Common myeloid progenitor, CD34-positive (primary cell): ENCODE measurements at places on chromosomes 5 and 9.

GRCh38 chr9:17057729-17058128 lies 77.1 kb upstream of the CNTLN start:
- no peak for DNase-seq

DNA sequence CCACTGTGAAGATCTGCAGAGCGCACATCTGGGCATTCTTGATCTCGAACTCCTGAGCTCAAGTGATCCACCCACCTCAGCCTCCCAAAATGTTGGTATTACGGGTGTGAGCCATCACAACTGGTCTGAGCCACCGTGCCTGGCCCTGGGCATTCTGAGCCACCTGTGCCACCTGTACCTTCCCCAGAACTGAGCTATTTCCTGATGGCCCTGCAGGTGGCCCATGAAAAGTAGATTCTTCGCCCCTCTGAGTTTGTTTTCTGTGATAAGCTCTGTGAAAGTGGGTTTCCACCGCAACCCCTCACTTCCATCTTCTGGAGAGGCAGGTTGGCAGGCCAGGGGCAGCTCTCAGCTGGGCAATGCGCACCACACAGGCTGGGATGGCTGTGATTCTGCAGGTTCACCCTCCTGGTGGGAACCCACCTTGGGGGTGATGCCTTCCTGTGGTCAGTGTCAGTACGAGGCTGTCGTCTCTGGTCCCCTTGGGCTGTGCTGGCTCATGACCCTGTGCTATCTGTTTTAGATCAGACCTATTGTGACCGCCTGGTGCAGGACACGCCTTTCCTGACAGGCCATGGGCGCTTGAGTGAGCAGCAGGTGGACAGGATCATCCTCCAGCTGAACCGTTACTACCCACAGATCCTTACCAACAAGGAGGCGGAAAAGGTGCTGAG lies 11.3 kb downstream of the CARD19 start:
- DNase-seq, result no peak

DNA sequence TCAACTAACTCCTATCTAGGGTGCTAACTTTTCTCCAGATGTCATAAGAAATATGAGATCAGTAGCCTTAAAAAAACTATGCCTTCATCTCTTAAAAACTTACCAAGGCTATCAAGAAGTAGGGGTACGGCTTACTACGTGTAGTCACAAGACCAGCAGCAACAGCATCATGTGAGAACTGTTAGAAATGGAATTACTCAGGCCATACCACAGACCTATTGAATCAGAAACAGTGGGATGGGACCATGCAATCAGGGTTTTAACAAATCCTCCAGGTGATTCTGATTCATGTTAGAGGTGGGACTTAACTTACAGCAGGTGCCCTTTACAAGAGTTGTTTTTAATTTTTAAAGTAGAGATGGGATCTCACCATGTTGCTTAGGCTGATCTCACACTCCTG lies 4.6 kb downstream of the IFNE start:
- DNase-seq, result no peak

GRCh38 chr5:91419571-91420537 lies 36.7 kb upstream of the ARRDC3 start:
- DNase-seq, result peak; percentile 71

DNA sequence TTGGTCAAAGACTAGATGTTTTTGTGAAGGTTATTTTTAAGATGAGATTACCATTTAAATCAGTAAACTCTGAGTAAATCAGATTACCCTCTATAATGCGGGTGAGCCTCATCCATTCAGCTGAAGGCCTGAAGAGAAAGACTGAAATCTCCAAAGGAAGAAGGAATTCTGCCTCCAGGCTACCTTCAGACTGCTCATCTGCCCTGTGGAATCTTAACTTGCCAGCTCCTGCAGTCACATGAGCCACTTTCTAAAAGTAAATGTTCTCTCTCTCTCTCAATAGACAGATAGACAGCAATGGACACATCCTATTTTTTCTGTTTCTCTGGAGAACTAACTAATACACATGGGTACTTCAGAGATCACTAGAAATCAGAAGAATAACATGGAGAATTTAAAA lies 182.8 kb downstream of the CFAP90 start:
- DNase-seq, result no peak

DNA sequence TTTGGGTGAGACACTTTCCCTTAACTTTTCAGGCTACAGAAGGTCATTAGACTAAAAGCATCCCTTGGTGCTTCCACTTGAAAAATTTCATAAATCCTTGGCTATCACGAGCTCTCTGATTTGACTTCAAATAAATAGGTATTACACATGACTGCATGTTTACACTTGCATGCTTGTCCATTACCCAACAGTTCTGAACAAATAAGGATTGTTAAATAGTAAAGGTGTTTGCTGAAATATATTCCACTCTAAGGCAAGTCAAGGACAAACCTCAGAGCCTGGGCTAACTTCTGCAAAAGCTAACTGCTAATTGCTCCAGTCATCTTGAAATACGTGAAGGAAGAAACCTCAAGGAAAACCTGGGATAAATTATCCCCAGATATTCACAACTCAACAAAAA lies 14.5 kb downstream of the FBXW2 start:
- no peak for DNase-seq

DNA sequence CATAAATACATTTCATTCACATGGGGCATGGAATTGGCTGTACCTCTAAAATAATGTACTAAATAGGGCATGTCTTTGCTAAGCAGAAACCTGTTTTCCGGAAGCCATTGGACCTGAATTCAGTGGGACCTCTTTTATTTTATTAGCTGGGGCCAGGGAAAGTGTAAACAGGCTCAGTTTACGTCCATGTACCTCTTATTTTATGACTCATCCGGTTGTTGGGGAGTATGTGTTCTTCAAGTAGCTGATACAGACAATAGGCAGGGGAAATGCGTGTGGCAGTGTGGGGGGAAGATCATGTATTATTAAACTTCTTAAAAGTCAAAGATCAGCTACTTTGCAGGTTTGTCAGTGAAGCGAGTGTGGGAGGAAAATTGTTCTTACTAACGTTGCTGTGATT lies 1.4 kb upstream of the GDNF start:
- DNase-seq, result peak; percentile 11

GRCh38 chr5:100901821-100902341 lies 1.2 kb downstream of the ST8SIA4 start:
- peak; percentile 95 for DNase-seq

DNA sequence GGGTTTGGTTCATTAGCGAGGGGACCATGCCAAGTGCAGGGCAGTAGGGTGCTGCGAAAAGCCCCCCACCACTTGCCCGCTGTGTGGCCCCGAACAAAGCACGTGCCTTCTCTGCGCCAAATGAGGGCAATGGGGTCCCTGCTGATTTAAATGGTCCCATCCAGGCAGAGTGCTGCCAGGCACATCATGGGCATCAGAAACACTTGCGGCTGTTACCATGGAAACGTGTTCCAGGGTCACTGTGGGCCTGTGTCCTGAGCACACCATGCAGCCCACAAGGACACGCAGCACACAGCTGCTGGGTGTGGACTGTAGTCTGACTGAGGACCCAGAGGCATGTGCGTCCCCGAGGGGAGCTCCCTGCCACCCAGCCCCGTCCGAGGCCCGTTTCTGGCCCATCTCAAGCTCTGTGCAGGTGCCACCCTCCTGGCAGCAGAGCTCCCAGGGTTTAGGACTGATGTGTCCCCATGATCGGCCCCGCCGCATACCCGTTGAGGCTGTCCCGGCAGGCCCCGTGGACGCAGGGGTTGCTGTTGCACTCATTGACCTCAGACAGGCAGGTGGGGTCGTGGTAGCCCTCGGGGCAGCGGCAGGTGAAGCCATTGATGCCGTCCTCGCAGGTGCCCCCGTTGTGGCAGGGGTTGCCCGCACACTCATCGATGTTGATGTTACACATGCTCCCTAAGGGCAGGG lies 31.3 kb upstream of the SEC16A start:
- DNase-seq, result no peak

GRCh38 chr5:163366757-163367156 lies 70.6 kb upstream of the CCNG1 start:
- DNase-seq, result no peak

DNA sequence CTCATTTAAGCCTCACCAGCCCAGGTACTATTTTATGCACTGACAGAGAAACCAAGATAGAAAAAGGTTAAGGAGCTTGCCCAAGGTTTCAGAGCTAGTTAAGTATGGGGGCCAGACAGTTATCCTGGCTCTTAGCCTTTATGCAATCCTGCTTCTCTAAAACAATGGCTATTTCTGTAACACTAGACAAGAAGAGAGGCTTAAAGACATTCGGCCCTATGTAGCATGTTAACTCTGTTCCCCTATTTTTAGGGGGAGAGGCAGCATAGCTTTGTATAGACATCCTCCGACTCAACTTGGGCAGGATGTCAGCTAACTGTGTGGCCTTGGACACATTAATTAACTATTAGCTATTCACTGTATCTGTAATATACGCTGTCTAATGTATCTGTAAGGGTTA lies 54.6 kb downstream of the LHFPL2 start:
- DNase-seq, result no peak

- no peak for DNase-seq
Observed at GRCh38 chr9:18118268-18118667, 355.7 kb upstream of the ADAMTSL1 start.

GRCh38 chr5:135156337-135156714 lies 122.3 kb upstream of the PITX1 start:
- DNase-seq, result no peak

GRCh38 chr9:81787747-81788632 lies 98.6 kb upstream of the TLE1 start:
- DNase-seq, result peak; percentile 34

GRCh38 chr9:73577848-73578247 lies 426.2 kb downstream of the ANXA1 start:
- DNase-seq, result no peak

- no peak for DNase-seq
Observed at GRCh38 chr5:93208141-93208751, 372.8 kb downstream of the NR2F1-AS1 start.

DNA sequence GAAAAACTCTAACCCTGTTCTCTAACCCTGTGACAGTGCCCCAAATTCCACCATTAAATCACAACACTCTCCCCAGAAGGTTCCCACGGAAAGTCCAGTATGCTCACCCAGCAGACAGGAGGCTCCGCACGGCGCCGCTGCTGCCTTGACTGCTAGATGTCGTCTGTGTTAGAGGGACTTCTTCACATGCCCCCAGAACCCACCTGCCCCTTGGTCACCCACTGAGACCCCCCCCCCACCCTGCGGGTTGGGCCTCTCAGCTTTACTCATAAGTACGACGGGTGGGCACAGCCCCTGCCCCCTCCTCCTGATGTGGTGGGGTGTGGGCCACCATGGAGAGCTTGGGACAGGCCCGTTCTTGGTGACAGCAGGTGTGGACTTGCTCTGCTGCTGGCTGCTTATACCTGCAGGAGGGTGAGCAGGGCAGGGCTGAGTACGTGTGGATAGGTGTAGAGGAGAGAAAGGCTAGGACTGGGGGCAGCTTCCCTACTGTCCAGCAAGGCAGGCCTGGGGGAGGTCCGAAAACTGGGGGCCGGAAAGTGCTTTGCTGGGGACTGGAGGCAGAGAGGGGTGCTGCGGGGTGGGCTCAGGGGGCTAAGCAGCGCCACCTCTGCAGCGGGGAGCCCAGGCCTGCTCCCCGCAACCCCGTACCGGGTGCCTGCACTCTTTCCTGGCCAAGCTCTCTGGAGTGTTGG lies 57.5 kb upstream of the OLFM1 start:
- DNase-seq, result no peak

DNA sequence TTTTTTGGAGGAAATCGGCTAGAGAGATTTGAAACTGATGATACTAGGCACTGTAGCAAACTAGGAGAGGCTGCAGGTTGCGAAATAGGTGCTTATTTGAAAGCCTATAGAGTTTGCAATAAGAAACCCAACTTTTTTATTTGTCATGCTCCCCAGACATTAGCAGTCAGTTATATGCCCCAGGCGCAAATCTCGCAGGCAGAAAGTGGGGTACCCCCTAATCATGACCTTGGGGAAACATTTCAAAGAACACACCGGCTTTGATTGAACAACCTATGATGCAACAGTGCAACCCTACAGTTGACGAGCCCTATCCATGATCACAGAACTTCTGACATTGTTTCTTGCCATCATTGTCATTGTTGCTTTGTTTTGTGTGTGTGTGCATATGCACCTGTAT lies 510.5 kb downstream of the RAB3C start:
- no peak for DNase-seq

DNA sequence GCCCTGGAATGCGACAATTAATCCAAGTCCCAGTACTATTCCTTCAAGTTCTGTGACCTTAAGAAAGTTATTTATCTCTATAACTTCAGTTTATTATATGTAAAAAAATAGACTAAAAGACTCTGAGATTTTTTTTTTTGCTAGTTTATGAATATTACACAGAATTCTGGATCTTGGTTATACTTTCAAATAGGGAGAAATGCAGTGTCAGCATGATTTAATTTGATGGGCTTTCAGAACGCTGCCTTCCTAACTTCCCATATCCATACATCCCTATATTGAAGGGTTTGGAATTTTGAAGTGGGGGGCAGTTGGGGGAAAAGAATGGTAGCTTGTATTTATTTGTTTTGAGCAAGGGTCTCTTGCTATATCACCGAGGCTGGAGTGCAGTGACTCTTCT lies 98.4 kb upstream of the MEGF10 start:
- DNase-seq, result no peak

- no peak for DNase-seq
Observed at GRCh38 chr9:14056316-14056861, 257.6 kb downstream of the NFIB start.

DNA sequence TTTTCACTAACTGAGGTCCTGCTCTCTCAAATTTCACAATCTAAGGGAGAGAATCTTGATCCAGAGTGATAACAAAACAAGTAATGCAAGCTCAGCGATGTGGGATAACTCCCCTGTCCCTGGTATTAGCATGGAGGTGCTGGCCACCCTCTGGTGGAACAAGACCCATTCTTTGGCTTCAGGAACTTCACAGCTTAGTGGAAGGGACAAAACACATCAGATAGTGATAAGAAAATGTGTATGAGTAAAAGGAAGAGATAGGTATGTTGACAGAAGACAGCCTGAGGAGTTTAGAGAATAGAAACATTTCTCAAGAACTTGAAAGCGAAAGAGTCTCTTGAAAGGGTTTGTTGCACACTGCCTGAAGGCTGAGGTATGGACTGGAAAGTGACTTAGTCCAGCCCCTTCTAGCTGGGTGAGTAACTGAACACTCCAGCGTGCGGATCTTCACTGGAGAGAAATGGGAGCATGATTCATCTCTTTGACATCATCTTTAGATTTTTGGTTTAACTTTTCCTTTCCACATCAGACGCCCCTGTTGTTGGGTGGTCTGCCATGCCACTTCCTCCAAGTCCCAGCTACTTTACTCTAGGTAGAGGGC lies 25.4 kb upstream of the ZSWIM6 start:
- DNase-seq, result no peak

GRCh38 chr5:35030426-35031100 lies 17.2 kb downstream of the AGXT2 start:
- no peak for DNase-seq

GRCh38 chr9:133845440-133845839 lies 107.3 kb upstream of the SARDH start:
- DNase-seq, result peak; percentile 53
